ENCODE measurements at places on chromosomes 5 and 9.
A peak's percentile ranks its signal among the peaks of the same experiment; 100 is the strongest.

- DNase-seq = no peak
Observed at GRCh38 chr5:132776131-132776937, 705 bp downstream of the SEPTIN8 start.

DNA sequence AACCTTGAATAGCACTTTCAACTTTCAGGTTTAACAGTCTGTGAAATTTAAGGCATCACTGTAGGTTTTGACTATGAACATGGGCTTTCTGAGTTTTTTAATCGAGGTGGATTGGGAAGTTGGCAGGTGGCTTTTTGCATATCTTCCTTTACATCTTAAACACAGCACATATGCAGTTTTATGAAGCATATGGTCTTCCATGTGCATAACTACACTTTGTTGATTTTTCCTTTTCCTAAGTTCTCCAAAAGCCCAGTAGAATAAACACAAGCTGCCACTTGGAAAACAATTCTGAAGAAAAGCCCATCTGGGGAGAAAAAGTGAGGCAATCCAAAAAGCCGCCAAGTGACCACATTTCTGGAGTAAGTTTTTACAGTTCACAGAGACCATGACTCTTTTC, 236.5 kb upstream of the IL12B start:
- DNase-seq = no peak

GRCh38 chr5:68659881-68660280, 433.9 kb upstream of the SLC30A5 start:
- DNase-seq = no peak

DNA sequence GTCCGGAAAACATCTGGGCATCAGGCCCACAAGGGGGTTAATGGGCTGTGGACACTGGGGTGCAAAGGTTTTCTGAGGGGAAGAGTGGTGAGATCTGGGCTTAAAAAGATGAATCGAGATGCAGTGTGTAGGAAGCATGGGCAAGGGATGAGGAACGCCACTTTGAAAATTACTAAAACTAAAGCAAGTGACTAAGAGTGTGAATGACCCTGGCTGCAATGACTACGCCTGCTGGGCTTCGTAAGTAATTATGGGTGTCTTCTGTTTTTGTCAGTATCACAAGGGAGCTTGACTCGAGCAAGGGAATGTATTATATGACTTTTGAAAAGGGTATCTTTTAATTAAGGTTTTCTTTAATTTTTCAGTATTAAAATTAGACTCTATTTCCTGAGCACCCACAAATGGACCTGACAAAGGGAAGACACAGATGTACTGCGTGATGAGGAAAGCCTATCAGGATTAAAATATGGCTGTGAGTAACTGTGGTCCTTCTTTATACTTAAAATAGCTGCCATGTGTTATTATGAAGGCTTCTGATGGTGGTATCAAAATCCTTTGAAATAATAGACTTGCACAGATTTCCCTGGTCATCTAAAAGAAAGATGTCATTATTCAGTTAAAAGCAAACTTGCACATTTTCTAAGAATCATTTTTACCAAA, 4.2 kb downstream of the CTXN3 start:
- no peak for DNase-seq

GRCh38 chr5:125179612-125180011, 433.2 kb upstream of the ZNF608 start:
- DNase-seq = no peak

GRCh38 chr5:180021900-180022299, 49.7 kb downstream of the RNF130 start:
- no peak for DNase-seq

DNA sequence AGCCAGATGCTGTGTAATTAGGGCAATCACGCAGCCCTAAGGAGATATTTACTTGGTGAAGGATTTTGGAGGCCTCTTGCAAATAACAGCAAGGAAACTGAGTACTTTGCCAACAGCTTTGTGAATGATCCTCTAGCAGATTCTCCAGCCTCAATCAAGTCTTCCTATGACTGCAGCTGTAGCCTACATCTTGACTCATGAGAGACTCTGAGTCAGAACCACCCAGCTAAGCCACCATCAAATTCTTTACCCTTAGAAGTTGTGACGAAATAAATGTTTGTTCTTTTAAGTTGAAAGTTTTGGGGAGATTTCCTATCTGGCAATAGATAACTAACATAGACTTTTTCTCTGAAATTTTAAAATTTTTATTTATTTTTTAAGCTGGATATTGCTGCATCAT, 237.6 kb upstream of the CCNH start:
- no peak for DNase-seq

DNA sequence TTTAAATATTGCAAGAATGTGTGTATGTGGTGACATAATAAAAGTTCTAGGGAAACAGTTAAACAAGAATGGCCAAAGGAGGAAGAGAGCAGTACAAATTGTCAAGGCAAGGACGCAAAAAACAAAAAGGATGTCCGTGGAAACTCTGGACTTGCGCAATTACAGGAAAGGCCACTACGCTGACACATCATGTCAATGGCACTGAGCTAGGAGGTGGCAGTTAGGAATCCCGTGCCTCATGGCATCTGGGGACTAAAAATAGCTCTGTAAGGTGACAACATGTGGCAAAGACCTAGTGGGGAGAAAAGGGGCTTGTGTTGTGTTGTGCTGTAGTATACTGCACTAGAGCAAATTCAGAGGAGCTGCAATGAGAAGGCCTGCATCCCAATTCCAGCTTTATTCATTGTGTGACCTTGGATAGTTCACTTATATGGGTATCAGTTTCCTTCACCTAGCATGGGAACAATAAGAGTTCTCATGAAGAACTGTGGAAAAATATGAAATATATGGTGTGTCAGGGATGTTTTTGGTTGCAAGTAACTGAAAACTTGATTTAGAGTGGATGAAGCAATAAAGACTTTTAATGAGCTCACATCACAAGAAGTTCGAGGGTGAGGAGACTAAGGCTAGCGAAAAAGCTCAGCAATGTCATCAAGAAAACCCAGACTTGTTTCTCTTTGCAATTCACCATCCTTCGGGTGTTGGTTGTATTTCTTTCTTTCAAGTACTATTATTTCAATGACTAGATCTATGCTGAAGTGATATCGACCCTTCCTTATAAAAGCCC, 124.1 kb upstream of the STC2 start:
- no peak for DNase-seq

- DNase-seq = no peak
Observed at GRCh38 chr5:54848581-54848980, 136.8 kb downstream of the ESM1 start.

DNA sequence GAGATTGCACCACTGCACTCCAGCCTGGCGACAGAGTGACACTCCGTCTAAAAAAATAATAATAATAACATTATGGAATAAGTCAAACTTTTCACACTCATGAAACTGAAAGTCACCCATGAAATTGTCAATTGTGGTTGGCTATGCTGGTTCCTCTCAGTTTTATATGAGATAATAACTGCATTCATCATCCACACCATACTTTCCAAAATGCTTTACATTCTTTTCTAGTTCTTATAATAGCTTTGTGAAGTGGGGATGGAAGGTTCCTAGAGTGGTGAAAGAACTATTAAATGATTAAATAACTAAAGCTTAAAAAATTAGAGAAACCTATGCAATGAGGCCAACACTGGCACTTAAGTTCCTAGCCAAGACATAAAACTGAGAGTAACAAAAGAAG, 12.6 kb upstream of the ASPN start:
- DNase-seq = no peak

GRCh38 chr5:154445422-154446194, at the start of gene SAP30L:
TSS of gene SAP30L (plus strand) at chr5:154445997. CDS start at chr5:154446605, 608 bp downstream.
- DNase-seq = peak; percentile 93

DNA sequence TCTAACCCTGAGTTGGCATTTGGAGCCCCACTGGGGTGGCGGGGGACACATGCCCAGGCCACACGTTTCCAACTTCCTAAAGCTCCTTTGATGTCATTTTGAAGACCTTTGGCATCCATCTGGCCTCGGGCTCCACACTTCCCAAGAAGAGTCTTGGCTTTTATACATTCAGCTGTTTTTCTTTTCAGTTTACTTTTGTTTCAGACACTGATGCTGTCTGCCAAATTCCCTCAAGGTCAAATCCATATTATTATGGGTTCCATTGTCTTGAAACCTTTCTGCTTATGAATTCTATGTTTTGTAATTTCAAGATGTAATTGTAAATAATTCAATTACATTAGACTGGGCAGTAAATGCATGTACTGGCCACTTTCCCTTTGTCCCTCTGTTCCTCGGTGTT, 23.7 kb upstream of the NFIB start:
- no peak for DNase-seq

Measured in activated T-cell treated with anti-CD3 and anti-CD28 coated beads for 24 hours (primary cell).